ENCODE measurements at places on chromosomes 16 and 17.

- DNase-seq, result no peak
These were observed 111.9 kb downstream of the SOCS1 start for GRCh38 chr16:11144122-11144521.

DNA sequence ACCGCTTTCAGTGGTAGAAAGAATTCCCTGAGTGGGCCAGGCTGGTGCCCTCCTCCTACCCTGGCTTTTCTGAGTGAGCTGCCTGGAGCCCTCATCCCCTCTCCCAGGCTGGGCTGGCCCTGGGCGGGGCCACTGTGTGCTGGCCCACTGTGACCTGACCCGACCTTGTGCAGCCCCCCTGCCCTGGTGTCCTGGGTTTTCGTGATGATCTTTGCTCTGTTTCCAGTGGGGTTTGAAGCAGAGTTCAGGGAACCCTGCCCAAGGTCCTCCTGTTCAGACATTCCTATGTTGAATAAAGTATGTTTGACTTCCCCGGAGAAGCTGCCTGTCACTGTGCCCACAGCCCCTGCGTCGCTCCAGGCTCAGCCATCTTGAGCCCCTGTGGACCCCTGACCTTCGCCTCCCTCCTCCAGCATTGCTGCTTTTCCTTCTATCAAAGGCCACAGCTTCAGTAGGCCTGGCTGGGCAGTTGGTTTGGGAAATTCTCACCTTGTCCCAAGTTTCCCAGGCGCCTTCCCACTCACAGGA lies 13.7 kb upstream of the NAGLU start:
- DNase-seq, result no peak

DNA sequence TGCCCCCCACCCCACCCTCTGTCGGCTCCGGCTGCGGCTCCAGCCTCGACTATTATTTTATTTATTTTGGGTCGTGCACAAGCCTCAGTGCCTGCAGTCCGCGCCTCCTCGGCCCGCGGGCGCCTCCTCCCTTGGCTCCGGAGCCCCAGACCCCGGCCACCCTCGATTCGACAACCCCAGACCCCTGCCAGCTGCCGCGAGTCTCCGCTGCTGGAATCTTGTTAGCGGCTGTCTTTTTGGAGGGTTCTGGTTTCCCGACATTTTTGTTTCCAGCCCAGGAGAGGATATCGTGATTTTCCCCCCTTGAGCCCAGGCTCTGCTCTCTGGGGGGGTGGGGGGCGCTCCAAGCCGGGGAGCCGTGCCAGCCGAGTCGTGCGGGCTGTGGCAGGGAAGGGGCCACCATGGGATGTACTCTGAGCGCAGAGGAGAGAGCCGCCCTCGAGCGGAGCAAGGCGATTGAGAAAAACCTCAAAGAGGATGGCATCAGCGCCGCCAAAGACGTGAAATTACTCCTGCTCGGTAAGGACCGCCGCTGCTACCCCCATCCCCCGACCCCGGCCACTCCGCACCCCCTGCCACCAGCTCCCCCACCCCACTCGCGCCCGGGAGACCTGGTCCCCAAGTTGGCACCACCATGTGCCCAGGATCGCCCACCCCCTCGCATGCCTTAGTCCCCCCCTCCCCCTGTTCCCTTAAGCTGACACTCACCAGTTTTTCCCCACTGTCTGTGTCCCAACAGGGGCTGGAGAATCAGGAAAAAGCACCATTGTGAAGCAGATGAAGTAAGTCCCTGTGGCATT lies 746 bp downstream of the GNAO1 start:
- DNase-seq, result no peak

- no peak for DNase-seq
These were observed 151.5 kb downstream of the KCNJ2 start for GRCh38 chr17:70320673-70321345.

DNA sequence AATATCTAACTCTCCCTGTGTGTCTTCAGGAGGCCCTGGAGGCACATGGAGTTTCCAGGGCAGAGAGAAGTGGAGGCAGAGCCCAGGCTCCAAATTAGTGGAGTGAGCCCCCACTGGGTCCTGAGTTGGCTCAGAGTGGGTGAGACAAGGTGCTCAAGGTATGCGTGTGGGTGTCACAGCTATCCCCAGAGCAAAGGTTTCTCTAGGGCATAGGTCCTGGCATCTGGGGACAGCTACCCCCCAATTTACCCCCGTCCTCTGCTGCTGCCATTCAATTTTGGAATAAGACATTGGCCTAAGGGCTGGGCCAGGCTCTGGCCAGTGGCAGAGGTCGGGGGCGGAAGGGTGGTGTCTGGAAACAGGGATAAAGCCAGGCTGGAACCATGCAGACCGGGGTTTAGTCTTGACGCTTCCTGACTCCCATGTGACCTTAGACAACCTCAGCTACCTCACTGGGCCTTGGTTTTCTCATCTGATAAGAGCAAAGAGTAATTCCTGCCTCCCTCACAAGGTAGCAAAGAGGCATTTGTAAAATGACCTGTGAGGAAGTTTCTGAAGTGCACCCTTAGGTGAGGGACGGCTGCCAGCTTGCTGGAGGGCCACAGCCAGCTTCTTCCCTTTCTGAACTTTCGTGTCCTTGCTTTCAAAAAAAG lies 78.2 kb upstream of the TMEM97 start:
- DNase-seq, result no peak

DNA sequence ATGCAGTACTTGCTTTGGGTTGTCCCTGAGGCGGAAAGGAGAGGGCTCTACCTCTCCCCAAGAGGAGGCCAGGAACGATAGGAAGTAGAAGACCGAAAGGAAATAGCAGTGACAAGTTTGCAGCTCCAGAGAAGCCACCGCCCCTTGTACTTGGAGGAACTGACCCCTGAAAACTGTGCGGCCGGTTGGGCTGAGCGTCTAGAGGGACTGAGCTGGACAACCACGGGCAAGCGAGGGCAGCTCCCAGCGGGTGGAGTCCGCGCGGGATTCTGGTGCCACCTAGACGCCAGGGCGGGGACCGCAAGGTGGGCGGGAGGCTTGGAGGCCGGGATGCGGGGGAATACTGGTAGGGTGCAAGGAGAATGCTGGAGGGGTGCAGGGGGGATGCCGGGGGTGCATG lies 1.3 kb upstream of the SLC6A4 start:
- DNase-seq, result no peak
